Esophagus squamous epithelium (tissue), 5 donors: ENCODE measurements at places on chromosomes 7 and 10.

DNA sequence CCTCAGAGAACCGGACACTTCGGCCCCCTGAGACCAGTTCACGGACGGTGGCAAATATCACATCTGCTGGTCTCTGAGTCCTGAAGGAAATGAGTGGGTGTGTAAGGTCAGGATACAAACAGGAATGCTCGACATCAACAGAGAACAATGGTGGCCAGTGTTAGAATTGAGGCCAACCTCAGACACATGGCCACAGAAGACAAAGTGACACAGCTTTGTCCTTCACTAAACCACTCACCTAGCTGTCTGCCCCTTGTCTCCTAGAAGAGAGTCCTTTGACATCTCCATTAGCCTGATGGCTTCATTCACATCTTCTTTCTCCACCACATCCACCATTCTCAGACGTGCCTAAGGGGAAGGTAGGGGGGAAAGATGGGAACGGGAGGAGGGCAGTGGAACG, 4.3 kb downstream of the COPS6 start:
- no peak for DNase-seq

- no peak for DNase-seq
Observed at GRCh38 chr10:61975391-61975932, 74.0 kb downstream of the ARID5B start.

DNA sequence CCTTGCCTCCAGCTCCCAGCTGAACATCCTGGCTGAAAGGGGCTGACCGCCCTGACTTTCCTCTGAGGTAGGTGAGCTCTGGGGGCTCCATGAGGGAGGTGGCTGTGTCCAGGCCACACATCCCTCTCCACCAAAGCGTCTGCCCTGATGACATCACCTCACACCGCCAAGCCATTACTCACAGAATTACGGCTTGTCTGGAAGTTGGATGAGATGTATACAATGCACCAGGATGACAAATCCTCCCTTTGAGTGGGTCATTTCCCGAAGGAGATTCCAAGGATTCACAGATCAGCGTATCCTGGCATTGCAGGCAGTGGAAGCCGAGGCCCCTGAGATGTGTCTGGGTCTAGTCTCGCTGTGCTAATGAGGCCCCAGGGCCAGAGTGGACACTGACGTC, 15.1 kb upstream of the RET start:
- DNase-seq = no peak

- no peak for DNase-seq
Observed at GRCh38 chr10:623477-624311, 65.8 kb downstream of the DIP2C start.

DNA sequence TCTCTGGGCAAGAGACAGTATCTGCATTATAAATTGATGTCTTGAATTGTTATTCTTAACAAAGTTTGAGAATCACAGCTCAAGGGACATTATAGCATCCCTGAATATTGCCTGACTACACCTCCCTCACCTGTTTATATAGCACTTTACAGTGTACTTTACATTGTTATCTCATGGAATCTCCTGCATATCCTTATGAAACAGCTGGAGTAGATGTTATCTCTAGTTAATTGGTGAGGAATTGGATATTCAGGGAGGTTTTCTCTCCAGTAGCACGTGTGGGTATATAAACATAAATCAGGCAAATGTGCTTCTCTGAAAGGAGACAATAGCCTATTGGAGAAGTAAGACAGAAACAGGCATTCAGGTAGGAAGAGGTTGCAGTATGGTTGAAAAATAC, 117.2 kb downstream of the SRI start:
- DNase-seq = no peak

DNA sequence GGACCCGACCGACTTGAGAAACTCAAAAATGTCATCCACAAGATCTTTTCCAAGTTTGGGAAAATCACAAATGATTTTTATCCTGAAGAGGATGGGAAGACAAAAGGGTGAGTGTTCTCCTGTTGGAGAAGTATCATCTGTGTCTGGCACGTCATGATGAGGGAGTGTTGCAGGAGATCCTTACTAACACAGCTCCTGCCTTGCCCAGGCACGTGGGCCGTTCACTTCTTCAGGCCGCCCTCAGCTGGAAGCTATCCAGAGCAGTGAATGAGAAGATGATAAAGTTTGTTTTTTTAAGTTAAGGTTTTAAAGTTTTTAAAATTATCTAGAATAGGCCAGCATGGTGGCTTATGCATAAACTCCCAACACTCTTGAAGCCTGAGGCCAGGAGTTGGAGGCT, 6.2 kb downstream of the EIF3B start:
- no peak for DNase-seq

DNA sequence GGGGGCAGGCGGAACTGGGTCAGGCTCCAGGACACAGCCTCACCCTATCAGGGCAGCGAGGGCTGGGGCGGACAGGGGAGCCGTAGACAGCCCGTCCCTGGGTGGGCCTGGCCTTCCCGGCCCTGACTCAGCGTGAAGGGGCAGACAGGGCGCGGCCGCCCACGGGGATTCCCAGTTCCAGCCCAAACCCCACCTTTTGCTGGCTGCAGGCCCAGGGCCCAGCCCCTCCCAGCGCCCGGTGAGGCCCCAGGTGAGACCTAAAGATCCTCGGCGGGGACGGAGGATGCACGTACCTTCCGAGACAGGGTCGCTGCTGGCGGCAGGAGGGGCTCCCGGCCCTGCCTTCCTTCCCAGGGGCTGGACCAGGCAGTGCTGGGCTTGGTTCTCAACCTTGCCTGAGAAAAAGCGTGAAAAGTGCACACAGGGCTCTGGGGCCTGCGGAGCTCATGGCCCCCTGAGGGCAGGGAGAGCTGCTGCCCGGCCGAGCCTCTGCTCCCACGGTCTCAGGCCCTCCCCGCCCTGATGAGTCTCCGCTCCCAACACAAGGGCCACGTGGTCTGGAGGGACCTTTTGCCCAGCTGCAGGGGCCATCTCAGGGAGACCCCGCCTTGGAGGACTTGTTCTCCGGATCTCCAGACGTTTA, 43.9 kb upstream of the DNAJB6 start:
- DNase-seq = no peak

- no peak for DNase-seq
Observed at GRCh38 chr10:85645053-85645452, 721.5 kb downstream of the GRID1 start.
